Suppressor macrophage (primary cell): ENCODE measurements at places on chromosomes 5 and 9.

GRCh38 chr9:38107811-38108304, 38.8 kb upstream of the SHB start:
- DNase-seq: no peak

DNA sequence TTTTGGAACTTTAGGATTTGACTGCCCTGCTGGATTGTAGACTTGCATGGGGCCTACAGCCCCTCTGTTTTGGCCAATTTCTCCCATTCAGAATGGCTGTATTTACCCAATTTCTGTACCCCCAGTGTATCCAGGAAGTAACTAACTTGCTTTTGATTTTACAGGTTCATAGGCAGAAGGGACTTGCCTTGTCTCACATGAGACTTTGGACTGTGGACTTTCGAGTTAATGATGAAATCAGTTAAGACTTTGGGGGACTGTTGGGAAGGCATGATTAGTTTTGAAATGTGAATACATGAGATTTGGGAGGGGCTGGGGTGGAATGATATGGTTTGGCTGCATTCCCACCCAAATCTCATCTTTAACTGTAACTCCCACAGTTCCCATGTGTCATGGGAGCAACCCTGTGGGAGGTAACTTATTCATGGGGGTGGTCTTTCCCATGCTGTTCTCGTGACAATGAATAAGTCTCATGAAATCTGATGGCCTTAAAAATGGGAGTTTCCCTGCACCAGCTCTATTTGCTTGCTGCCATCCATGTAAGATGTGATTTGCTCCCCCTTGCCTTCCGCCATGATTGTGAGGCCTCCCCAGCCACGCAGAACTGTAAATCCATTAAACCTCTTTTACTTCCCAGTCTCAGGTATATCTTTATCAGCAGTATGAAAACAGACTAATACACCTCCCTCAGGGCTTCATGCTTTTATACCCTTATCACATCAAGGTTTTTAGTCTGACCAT, 206.6 kb downstream of the DENND1A start:
- DNase-seq: no peak

- no peak for DNase-seq
Measured at GRCh38 chr5:172559004-172559932, 81.8 kb upstream of the NEURL1B start.

- DNase-seq: no peak
Measured at GRCh38 chr9:123291736-123292135, 23.4 kb upstream of the STRBP start.

DNA sequence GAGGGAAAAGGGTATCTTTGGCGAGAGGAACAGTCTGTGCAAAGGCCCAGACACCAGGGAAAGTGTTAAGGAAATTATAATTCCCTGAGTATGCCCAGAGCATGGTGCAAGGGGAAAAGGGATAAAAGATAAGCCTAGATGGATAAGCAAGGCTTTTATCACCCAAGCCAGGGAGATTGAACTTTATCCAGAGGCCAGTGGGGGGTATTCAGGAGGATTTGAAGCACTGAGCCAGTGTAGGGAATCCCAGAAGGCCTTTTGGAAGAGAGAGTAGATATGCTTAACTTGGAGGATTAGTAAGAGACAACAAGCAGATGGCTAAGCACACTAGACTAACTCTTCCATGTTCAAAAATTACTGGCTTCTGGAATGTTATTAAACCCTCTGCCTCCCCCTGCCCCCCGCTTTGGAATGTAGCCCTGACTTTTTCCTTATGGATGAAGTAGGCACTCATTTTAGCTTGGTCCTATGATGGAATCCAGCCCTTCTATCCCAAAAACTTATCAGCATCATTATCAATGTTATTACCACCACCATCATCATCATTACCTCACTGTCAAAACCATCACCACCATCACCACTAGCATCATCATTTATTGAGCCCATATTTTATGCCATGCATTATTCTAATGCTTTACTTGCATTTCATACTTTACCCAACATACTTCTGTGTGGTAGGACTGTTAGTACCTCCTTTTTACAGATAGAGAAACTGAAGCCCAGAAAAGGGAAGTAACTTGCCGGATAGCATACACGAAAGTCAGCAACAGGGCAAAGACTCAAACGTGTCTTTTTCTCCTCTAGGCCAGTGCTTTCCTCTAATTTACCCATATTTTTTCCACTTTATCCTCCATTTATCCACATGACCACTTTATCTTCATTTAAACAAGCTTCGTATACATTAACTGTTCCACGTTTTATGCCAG, 237.0 kb downstream of the PAPPA start:
- peak; percentile 60 for DNase-seq

- peak; percentile 97 for DNase-seq
Measured at GRCh38 chr5:32522429-32523143, 62.8 kb upstream of the SUB1 start.

- DNase-seq: peak; percentile 22
Measured at GRCh38 chr9:89037346-89037745, 46.1 kb downstream of the S1PR3 start.

GRCh38 chr5:115484368-115484767, 60.2 kb downstream of the FEM1C start:
- peak; percentile 90 for DNase-seq

DNA sequence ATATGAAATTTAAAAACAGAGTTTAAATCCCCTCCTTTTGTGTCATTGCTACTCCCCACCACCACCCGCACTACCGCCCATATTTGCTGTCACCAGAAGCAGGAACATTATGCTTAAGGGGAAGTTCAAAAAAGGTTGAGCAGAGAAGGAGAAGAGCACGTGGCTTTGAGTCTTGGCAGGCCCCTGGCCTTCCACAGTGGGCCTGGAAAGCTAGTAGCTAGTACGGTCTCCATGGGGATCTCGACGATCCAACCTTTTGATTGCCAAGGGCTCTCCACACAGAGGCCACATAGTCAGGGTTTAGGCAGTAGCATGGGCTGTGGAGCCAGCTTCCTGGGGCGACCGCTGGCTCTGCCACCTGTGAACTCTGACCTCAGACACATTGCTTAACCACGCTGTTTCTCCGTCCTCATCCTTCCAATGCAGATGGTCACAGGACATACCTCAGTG, 90.1 kb downstream of the GOLPH3 start:
- DNase-seq: peak; percentile 81

GRCh38 chr9:107588393-107588792, 98.8 kb upstream of the KLF4 start:
- no peak for DNase-seq

DNA sequence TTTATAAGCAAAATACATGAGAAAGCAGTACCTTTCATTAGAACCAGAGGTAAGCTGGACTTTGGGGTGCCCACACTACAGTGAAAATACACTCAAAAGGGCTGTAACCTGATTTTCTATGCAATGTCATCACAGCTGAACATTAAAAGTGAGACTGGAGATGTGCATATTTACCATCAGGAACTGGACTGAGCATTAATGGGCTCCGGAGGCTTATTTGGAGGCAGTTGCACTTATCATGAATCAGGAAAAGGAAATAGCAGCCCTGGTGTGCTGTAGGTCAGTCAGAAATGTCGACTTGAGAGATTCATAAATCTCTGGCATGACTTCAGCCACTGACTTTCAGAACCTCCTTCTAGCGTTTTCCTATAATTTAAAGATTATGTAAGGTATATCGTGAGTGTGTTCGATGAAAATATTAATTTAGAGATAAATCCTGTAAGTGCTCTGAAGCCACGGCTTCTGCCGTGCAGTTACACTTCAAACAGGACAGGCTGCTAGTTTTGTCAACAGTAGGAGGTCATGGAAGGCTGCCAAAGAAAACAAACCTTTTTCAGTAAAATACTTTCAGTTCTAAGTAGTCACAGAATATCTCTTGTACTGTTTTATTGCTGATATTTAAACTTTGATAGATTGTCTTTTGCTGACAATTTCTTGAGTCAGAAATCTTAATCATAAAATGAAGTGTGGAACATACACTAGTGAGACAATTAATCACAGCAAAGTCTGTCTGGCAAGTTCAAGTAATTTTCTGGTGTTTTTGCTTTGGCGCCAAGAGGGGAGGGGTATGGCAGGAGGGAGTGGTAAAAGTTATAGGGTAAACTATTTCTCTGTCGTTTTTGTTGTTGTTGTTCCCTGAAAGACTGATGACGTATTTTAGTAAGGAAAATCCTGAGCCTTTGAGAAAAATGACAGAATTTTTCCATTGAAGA, 939.7 kb downstream of the NR2F1-AS1 start:
- no peak for DNase-seq

- DNase-seq: no peak
Measured at GRCh38 chr5:164255598-164256213, 750.3 kb downstream of the MAT2B start.

DNA sequence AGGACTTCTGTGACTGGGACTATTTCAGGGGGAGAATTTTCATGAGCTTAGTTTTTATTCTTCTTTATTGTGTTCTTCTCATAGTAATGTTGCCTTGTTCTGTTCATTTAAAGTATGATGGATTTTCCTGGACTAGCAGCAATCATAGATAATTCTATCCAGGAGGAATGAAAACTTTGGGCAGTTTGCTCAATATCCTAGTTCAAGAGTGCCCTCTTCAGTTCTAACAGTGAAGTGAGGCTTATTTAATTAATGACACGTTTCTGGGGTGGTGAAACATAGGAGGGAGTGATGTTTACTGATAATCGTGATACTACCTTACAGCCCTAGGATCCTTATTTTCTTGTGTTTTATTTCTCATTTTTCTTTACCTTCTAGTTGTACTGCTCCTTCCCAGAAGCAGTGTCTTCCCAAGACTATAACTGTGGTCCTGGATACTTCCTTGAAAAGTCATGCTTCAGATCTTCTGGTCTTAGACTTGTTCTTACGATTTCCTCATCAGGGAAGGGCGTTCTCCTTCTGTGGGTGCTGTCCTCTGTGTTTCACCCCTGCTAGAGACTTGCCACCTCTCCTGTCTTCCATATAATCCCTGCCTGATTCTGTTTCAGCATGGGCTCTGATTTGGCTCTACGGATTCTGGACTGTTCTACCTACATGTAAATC, 57.4 kb downstream of the CFAP95 start:
- peak; percentile 58 for DNase-seq

DNA sequence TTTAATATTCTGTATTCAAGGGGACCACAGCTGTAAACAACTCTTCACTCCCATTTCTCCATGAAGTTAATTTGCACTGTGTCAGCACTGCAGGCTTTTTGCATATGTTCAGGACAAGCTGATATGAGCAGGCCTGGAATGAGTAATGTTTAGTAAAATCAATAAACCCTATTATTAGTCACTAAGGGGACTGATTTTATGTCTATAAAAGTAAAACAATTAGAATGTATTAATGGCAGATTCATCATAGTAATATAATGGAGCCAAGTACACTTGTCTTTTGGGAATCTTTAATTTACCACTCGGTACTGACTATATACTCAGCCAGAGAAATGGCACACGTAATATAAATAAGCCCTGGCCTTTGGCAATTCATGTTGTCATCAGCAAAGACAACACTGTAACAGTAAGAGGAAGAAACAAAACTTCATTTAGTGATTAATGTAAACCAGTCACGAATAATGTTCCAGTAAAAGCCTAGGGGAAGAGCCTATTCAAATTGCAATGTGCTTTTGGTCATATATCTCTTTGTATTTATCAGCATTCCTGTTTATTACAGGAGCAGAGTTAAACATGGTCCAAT, 111.6 kb downstream of the ZNF608 start:
- no peak for DNase-seq

- no peak for DNase-seq
Measured at GRCh38 chr9:96587338-96588315, 32.0 kb downstream of the CDC14B start.

- no peak for DNase-seq
Measured at GRCh38 chr9:129612815-129613519, 7.9 kb downstream of the C9orf50 start.

- peak; percentile 49 for DNase-seq
Measured at GRCh38 chr5:149801307-149801990, 71.3 kb downstream of the PPARGC1B start.

- no peak for DNase-seq
Measured at GRCh38 chr9:16505199-16505598, 365.3 kb downstream of the BNC2 start.

- DNase-seq: no peak
Measured at GRCh38 chr5:2109566-2109965, 226.8 kb upstream of the IRX4 start.

DNA sequence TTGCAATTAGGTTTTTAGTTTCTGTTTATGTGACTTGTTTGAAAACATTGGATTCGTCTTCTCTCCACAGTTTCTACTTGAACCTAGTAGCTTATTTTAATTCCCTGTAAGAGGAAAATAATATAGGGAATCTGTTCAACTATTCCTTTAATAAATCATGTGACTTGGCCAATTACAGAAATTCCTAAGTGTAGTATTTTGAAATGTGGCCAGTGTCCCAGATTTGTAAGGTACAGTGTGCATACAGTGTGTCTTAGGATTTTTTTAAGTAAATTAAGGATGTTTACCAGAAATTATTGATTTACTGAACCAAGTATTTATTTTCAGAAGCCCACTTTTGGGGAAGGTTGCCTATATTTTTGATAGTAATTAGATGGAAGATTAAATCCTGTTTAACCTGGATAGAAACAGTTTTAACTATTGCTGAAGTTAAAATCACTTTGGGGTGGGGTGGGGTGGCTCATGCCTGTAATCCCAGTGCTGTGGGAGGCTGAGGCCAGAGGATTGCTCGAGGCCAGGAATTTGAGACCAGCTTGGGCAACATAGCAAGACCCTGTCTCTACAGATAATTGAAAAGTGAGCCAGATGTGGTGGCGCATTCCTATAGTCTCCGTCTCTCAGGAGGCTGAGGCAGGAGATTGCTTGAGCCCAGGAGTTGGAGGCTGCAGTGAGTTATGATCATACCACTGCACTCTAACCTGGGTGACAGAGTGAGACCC, 36.9 kb downstream of the G3BP1 start:
- DNase-seq: no peak

GRCh38 chr5:132419502-132420468, 50.3 kb downstream of the SLC22A5 start:
- DNase-seq: peak; percentile 75

GRCh38 chr5:31993165-31993961, 180.8 kb downstream of the GOLPH3 start:
- no peak for DNase-seq

- DNase-seq: no peak
Measured at GRCh38 chr5:18686253-18686652, 1052.0 kb downstream of the TAF11L14 start.

GRCh38 chr9:20022410-20022809, 233.6 kb upstream of the SLC24A2 start:
- DNase-seq: no peak

DNA sequence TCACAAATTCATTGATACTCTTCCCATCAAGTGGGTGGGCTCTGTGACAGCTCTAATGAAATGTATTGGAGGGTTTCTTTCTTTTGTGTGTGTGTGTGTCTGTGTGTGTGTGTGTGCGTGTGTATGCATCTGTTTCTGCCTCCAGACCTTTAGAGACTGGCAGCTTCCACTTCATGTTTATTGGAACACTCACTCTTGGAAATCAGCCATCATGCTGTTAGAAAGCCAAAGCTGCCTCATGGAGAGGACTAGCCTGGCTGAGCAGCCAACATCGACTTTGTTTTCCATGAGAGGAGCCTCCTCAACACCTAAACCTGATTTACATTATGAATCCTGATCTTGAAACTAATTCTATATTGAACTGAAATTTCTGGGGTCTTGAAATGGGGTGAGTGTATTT, 128.5 kb upstream of the FAM174A start:
- no peak for DNase-seq

GRCh38 chr9:7121664-7122063, 363.9 kb downstream of the KDM4C start:
- DNase-seq: no peak

GRCh38 chr5:113321276-113321675, 113.5 kb downstream of the TSSK1B start:
- no peak for DNase-seq
